Uterine smooth muscle cell (primary cell): ENCODE measurements at places on chromosomes 7 and 10. TPM values are rescaled to one million over a fixed set of nuclear protein-coding genes. Genes with fewer than 3 reads are reported as not detected.

Gene PPP3CB
- 34.9 and 36.6 TPM in 2 replicates for total RNA-seq

Gene OGA
- total RNA-seq = 123 and 142 TPM in 2 replicates

Gene TMEM140
- total RNA-seq = 6.2 and 11.1 TPM in 2 replicates

Gene EFCAB10
- not detected in 2 replicates for total RNA-seq

Gene INA
- 0.50 and 1.3 TPM in 2 replicates for total RNA-seq

Gene GRIFIN
- total RNA-seq = not detected in 2 replicates

Gene SLC26A4
- total RNA-seq = 0.44 and 0.50 TPM in 2 replicates

Gene CYP3A7
- 0.55 and 1.2 TPM in 2 replicates for total RNA-seq

Gene OTUD1
- total RNA-seq = 4.6 and 8.5 TPM in 2 replicates

Gene HOXA13
- 14.9 and 17.6 TPM in 2 replicates for total RNA-seq

Gene MACC1
- total RNA-seq = under 0.01 TPM in 2 replicates

Gene ZKSCAN1
- total RNA-seq = 33.1 and 44.9 TPM in 2 replicates

Gene CALU
- 1,088 and 1,188 TPM in 2 replicates for total RNA-seq

Gene MSANTD7
- total RNA-seq = 14.9 and 18.3 TPM in 2 replicates

Gene AVPI1
- total RNA-seq = 23.0 and 32.1 TPM in 2 replicates

Gene FGFBP3
- 0.66 and 0.75 TPM in 2 replicates for total RNA-seq

Gene CPVL
- 1.1 and 1.4 TPM in 2 replicates for total RNA-seq

Gene GHRHR
- total RNA-seq = not detected in 2 replicates

Gene CCDC172
- not detected in 2 replicates for total RNA-seq

Gene KEL
- total RNA-seq = not detected in 2 replicates

Gene AKR1C4
- not detected in 2 replicates for total RNA-seq

Gene KCNIP2
- total RNA-seq = 0.55 and 0.62 TPM in 2 replicates

Gene METTL27
- 26.5 and 51.5 TPM in 2 replicates for total RNA-seq

Gene HMX3
- total RNA-seq = not detected in 2 replicates

Gene TECPR1
- 26.6 and 29.1 TPM in 2 replicates for total RNA-seq

Gene CFAP58
- 1.00 and 1.2 TPM in 2 replicates for total RNA-seq

Gene ADAM12
- total RNA-seq = 40.8 and 119 TPM in 2 replicates

Gene PDE6C
- total RNA-seq = not detected in 2 replicates

Gene PGAM2
- total RNA-seq = 0.33 and 0.37 TPM in 2 replicates

Gene THSD7A
- 0.44 and 0.50 TPM in 2 replicates for total RNA-seq

Gene DGKI
- 2.4 and 2.9 TPM in 2 replicates for total RNA-seq

Gene SPDYE8
- not detected in 2 replicates for total RNA-seq

Gene KCP
- 0.55 and 5.2 TPM in 2 replicates for total RNA-seq

Gene HKDC1
- 1.3 and 10.6 TPM in 2 replicates for total RNA-seq

Gene CLRN3
- total RNA-seq = not detected in 2 replicates

Gene SFR1
- total RNA-seq = 10.4 and 11.7 TPM in 2 replicates

Gene TLX1
- total RNA-seq = not detected in 2 replicates

Gene UNCX
- total RNA-seq = not detected in 2 replicates

Gene NUTM2A
- 0.62 TPM in 1 of 2 replicates, not detected in the other for total RNA-seq

Gene PDZD7
- total RNA-seq = 1.4 and 2.1 TPM in 2 replicates

Gene NACAD
- 1.9 and 2.4 TPM in 2 replicates for total RNA-seq

Gene TMEM176A
- 0.22 TPM in 1 of 2 replicates, not detected in the other for total RNA-seq

Gene SPDYE11
- not detected in 2 replicates for total RNA-seq

Gene FAM241B
- 0.77 and 0.87 TPM in 2 replicates for total RNA-seq

Gene PON1
- total RNA-seq = not detected in 2 replicates

Gene CABCOCO1
- 0.44 and 0.75 TPM in 2 replicates for total RNA-seq

Gene HOXA1
- total RNA-seq = under 0.01 and 0.11 TPM in 2 replicates

Gene SOSTDC1
- total RNA-seq = not detected in 2 replicates

Gene PARP12
- 17.4 and 18.4 TPM in 2 replicates for total RNA-seq

Gene FXYD4
- total RNA-seq = not detected in 2 replicates

Gene PARD3
- 74.6 and 81.5 TPM in 2 replicates for total RNA-seq

Gene GRID2IP
- not detected in 2 replicates for total RNA-seq

Gene STYXL1
- total RNA-seq = 38.6 and 39.7 TPM in 2 replicates

Gene DENND11
- total RNA-seq = 7.1 and 8.4 TPM in 2 replicates

Gene OPN4
- total RNA-seq = not detected in 2 replicates
